Colonic mucosa (tissue), 4 donors: ENCODE measurements at places on chromosomes 7 and 10. TPM values are rescaled to one million over a fixed set of nuclear protein-coding genes. Genes with fewer than 3 reads are reported as not detected.

- DNase-seq = no peak
Observed at GRCh38 chr7:100366411-100367250, 6.7 kb upstream of the PILRA start.

DNA sequence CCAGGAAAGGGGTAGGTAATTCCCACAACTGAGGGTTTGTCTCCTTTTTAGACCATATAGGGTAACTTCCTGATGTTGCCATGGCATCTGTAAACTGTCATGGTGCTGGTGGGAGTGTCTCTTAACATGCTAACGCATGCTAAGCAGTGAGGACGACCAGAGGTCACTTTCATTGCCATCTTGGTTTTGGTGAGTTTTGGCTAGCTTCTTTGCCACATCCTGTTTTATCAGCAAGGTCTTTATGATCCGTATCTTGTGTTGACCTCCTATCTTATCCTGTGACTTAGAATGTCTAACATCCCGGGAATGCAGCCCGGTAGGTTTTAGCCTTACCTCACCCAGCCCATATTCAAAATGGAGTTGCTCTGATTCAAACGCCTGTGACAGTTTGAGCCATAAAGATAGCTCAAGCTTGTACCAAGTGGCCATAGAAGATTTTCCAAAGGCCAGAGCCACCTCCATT, 176.0 kb upstream of the NAMPT start:
- no peak for DNase-seq

The FZD1 gene
- total RNA-seq = 9.8 TPM

DNA sequence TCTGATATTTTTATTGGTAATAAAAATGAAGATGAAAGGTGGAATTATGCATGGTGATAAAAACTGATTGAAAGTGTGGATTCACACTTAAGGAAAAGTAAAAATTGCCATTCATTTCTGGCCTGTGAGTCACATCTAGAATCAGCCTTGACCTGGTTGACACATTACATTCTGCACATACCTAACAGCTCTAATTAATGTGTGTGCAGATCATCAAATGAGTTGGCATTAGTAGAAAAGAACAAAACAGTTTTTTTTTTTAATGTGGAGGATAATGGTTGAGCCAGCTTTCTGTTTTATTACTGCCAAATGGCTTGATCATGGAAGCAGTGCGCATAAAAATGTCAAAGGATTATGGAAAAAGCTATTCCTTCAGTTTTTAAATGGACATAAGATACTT, 142.6 kb upstream of the TMEM196 start:
- DNase-seq = no peak

- DNase-seq = no peak
Observed at GRCh38 chr10:132609211-132609610, 71.6 kb downstream of the INPP5A start.

GRCh38 chr10:35637462-35637861, 4.6 kb downstream of the FZD8 start:
- DNase-seq = no peak

DNA sequence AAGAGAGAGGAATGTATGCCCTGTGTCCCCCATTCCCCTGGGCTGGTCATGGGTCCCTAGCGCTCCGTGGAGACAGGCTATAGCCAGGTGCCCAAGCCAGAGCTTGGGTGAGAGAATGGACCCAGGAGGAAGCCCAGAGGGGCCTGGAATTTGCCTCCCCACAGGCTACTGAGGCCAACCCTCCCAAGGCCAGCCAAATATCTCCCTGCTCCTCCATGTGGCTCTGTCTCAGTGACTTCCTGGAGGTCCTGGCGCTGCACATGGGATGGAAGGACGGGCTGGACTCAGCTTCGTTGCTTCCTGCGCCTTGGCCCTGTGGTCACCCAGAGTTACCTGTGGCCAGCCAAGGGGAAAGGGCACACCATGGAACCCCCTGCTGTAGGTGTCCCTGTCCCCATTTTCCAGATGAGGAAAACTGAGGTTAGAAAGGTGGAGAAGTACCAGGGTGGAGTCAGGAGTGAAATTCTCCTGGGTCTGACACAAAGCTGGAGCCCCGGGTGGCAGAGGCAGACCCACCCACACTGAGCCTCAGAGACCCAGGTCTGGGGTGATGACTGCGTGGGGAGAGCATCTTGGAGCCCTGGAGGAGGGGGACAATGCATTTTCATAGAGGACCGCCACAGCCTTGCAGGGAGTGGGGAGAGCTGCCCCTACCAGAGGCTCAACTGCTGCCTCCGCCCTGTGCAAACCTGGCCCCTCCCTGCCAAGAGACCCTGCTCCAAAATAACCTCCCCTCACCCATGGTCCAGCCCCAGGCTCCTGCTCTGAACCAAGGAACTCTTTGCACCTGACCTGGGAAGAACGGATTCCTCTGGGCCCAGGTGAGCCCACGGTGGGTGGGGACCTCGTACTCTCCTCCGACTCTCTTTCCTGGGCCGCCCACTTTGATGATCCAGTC, 42.6 kb downstream of the TMEM270 start:
- no peak for DNase-seq

The JCAD gene
- total RNA-seq = 23.5 TPM

DNA sequence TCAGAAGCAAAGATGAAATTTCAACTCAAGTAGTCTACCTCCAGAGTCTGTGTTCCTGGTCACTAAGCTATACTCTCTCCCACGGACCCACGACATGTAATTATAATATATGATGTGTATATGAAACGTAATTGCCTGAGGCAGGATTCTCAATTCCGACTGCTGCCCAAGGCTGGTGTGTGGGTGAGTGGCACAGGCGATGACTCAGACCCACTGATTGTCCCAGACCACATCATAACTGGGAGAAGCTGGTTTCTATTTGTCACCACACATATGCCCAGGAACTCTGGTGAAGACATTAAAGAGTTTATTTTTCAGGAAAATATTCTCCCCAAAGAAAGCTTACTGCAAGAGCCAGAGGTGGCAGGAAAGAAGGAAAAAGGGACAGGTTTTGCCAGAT, 219.3 kb downstream of the JAZF1 start:
- DNase-seq = no peak

DNA sequence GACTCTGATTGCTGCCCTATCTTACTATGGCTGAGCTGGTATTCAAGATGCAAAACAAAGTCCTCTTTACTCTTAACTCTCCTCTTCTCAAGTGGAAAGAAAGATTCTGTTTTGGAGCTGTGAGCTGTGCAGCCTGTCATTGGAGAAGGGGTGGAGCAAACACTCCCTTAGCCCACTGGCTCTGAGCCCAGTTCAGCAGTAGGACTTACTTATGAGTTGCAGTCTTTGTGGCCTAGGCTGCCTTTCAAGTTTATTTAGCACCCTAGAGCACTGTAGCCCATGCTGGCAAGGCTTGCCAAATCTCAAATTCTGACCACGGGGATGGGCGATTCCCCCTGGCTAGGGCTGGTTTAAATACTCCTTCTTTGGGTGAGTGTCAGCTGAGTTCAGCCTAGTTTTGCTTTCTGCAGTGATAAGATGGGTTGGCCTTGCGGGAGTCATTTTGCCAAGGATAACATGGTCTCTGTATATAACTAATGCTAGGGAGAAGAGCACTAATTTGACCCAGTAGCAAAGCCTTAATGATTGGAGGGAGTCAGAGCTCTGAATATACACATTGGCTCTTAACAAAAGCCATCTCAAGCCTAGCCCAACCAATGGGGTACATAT, 110.2 kb downstream of the MYO3A start:
- no peak for DNase-seq

The FXYD4 gene
- total RNA-seq = 0.98 TPM

- no peak for DNase-seq
Observed at GRCh38 chr10:679556-679955, 9.9 kb downstream of the DIP2C start.

GRCh38 chr10:75002967-75003594, 108.4 kb upstream of the SAMD8 start:
- no peak for DNase-seq
